ENCODE measurements at places on chromosomes 7 and 10.
A peak's percentile ranks its signal among the peaks of the same experiment; 100 is the strongest.

GRCh38 chr10:58996063-58996462 lies 180.4 kb upstream of the PHYHIPL start:
- no peak for DNase-seq

GRCh38 chr7:770741-771166 lies 43.7 kb upstream of the PRKAR1B start:
- DNase-seq: no peak

DNA sequence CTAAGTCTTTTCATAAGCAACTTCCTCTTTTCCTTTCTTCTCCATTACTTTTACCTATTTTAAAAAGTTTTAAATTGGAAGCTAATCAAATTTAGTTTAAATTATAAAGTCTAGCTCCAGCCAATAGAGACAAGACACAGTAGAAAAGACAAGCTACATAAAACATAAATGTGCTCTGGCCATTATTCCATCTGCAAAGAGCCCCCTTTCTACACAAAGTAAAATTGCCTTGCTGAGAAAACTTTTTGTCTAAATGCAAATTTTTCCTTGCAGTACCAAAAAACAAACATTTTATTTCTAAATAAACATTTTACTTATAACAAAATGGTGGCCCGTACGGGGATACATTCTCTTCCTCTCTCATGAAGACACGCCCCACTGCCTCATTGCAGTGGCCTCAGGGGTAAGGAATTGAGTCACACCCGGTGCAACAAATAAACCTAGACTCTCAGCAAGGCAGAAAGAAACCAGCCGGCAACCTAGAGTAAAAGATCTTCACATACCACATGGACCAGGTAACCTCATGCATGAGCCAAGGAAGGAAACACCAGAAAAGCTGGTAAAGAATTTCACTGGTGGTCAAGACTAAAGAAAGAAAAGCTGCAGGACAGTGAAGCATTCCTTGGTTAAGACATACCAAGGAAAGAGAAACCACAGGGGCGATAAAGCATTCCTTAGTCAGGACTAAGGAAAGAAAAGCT lies 71.6 kb upstream of the ZNF746 start:
- DNase-seq: no peak

DNA sequence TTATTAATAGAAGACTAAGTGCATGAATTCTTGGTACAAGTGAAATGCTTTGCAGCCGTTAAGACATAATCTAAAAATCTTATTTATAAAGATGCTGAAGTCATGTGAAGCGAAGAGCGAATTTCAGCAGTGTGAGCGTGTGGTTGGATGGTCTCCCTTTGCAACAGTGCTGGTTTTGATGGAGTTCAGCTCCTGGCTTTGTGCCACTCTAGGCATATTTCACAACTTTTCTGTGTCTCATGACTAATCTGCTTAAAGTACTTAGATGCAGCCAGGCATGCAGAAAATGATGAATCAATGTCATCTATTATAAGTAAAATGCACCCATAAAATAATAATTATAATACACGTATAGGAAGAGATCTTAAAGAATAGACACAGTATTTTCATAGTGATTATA lies 107.2 kb upstream of the TCERG1L start:
- no peak for DNase-seq

DNA sequence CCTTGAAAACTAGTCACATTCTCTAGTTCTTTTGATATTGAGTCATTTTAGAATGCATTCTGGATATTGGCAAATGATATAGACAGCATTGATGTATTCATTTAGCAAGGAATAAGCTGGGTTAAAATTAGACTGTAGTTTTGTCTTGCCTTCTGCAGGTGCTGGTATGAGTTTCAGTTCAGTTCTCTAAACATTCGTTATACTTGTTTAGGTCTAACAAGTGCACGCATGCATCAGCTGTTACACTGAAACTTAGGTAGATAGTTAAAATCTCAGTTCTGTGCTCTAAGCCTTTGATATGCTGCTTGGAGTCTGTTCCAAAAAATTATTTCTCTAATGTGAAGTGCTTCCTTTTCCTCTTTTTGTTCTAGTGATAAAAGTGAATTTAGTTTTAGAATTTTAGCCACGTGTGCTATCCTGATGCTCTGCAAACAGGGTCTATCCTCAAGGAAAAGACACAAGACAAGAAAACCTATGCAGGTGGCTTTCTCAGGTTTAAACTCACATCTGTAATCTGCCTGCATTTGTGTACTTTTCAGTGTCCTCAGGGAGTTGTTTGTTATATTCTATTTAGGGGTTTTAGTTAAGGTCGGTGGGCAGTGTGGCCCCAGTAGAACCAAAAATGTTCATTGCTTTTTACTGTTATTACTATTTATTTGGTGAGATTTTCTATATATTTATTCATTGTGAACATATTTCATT lies 409.0 kb downstream of the CDC14C start:
- DNase-seq: no peak

DNA sequence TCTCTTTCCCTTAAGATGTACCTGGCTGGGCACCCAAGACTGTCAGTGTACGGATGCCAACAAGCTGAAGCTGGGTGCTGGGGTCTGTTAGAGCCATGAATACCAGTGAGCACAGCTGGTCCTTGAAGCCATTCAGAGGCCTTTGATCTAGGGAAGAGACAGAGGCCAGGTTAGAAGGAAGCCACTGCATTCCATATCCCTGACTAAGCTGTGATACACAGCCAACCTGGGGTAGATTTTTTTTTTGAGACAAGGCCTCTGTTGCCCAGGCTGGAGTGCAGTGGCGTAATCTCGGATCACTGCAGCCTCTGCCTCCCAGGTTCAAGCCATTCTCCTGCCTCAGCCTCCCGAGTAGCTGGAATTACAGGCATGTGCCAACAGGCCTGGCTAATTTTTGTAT lies 20.8 kb downstream of the ZDHHC16 start:
- no peak for DNase-seq

- no peak for DNase-seq
These were observed 916 bp upstream of the EEPD1 start for GRCh38 chr7:36151921-36152755.

GRCh38 chr10:33240931-33241330 lies 93.5 kb downstream of the NRP1 start:
- no peak for DNase-seq

- DNase-seq: no peak
These were observed 3.0 kb upstream of the HOXA2 start for GRCh38 chr7:27105301-27106031.

DNA sequence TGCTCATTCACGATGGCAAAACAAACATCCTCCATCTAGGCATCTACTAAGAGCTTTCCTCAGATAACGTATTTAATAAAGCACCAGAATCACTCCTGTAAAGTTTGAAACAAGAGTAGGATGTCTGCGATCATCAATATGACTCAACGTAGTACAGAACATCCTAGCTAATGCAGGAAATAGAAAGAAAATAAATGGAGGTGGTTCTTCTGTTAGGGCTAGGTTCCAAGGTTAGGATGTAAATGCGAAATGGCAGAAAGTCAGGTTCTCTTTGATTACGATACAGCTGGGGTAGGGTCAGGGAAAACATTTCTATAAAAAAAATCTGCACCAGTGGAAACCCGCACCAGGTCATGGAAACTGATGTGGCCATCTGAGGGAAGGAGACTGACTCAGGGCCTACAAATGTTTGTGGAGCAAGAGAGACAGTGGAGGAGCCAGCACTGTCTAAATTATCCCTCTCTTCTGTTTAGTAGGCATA lies 29.1 kb downstream of the CCDC6 start:
- no peak for DNase-seq

- DNase-seq: no peak
These were observed 292.6 kb upstream of the MGMT start for GRCh38 chr10:129174232-129175014.

- DNase-seq: no peak
These were observed 327.2 kb downstream of the KCNMA1 start for GRCh38 chr10:77310288-77310840.

GRCh38 chr10:69089638-69090599 lies 2.0 kb downstream of the SRGN start:
- peak; percentile 18 for DNase-seq

DNA sequence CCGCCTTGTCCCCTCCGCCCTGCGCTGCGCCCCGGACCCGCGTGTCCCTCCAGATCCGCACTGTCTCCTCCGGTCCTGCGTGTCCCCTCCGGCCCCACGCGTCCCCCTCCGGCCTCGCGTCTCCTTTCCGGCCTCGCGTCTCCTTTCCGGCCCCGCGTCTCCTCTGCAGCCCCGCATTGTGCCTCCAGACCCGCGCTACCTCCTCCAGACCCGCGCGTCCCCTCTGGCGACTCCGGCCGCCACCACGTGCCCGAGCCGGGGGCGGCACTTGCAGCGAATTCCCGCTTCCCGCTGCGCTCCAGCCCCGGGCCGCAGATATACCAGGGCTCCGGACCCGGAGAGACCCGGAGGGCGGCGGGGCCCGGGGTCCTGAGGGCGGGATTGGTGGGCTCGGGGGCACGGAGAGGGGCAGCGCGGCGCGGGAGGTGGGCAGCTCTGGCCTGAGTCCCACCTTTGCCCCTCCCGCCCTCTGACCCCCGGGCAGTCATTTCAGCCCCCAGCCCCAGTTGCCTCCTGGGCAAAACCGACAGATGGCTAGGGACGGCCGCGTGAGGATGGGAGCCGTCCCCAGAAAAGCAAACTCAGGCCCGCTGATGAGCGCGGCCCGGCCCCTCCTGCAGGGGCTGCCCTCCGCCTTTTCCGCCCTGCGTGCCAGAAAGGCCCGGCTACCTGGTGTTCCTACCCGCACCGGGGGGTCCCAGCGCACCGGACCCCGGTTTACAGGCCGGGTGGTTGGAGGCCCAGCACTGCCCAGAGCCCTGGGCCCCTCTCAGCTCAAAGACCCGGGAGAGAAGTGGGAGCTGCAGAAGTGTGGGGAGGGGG lies 56.5 kb downstream of the RBM17 start:
- no peak for DNase-seq

- DNase-seq: no peak
These were observed 59.4 kb downstream of the MAD1L1 start for GRCh38 chr7:2173189-2173827.

DNA sequence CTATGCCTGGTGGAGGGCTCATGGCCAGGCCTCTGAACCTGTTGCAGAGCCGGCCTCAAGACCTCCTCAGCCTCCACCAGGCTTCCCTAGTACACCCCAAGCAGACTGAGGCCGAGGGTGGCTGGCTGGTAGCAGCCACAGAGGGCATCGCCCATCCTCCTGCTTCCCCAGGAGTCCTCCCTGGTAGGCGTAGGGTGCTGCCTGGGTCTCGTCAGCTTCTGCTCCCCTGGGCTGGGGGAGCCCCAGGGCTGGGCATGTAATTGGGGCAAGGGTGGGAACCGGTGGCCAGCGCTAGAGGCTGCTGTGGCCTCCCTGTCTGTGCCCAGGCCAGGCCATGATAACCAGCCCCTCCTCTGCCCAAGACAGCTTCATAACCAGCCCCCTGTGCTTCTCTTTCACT lies 32.6 kb downstream of the TBATA start:
- DNase-seq: no peak

DNA sequence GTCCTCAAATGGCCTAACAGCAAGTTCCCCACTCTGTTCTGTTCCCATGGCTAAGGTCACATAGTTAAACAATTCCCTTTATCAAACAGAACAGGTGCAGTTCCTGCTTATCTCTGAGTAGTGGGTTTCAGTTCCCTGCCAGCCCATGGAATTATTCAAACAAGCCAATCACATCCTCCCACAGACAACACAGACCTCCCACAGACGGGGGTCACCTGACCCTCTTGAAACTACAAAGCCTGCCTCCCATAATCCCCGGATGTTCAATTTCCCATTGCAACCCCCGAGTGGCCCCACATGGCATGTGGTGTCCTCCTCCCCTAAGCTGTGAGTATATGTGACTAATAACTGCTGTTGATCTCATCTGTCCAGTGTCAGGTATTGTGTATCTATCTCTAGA lies 64.1 kb downstream of the TMEM168 start:
- DNase-seq: no peak

DNA sequence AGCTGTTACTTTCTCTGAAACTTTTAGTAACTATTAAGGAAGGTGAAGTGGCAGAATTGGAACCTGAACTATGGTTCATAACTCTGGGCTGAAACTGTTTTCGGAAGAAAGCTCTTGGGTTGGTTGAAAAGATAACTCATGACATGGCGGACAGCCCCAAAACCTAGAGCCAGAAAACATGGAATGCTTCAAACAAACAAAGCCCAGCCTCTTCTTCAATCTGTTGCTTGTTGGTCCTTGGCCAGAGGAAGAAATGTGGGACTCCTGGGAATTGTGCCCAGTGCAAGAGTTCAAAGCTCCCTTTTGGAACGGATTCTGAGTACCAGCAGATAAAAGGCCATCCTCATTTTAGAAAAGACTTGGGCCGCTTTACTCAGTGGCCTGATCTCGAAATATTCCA lies 52.9 kb upstream of the CACNB2 start:
- no peak for DNase-seq

Data from gastrocnemius medialis (tissue), 4 donors.